Esophagus squamous epithelium (tissue), 5 donors: ENCODE measurements at places on chromosomes 5 and 9.
A peak's percentile ranks its signal among the peaks of the same experiment; 100 is the strongest.

- DNase-seq, result no peak
- H3K4me3 ChIP-seq, result no peak overlapping the region
- no peak overlapping the region for H3K27ac ChIP-seq
- no peaks in the 10 kb centered on the region for H3K36me3 ChIP-seq
These were observed 1259.0 kb upstream of the C9orf72 start for GRCh38 chr9:28832168-28832770.

GRCh38 chr5:163623986-163624385 lies 118.6 kb downstream of the MAT2B start:
- no peak overlapping the region for H3K27ac ChIP-seq
- H3K4me3 ChIP-seq, result no peak overlapping the region
- no peaks in the 10 kb centered on the region for H3K36me3 ChIP-seq
- no peaks in the 10 kb centered on the region for H3K27me3 ChIP-seq
- no peaks in the 10 kb centered on the region for H3K4me1 ChIP-seq
- DNase-seq, result no peak

GRCh38 chr5:93674866-93675459 lies 66.4 kb downstream of the POU5F2 start:
- no peak overlapping the region for H3K4me3 ChIP-seq
- no peak for DNase-seq
- H3K27ac ChIP-seq, result no peak overlapping the region
- no peaks in the 10 kb centered on the region for H3K4me1 ChIP-seq

- no peak overlapping the region for H3K4me3 ChIP-seq
- peaks cover 4% of the 10 kb centered on the region for H3K27me3 ChIP-seq
- peak overlapping the region; percentile 37 for H3K27ac ChIP-seq
- peaks cover 14% of the 10 kb centered on the region for H3K4me1 ChIP-seq
These were observed 32.1 kb downstream of the LCP2 start for GRCh38 chr5:170265522-170265921.

DNA sequence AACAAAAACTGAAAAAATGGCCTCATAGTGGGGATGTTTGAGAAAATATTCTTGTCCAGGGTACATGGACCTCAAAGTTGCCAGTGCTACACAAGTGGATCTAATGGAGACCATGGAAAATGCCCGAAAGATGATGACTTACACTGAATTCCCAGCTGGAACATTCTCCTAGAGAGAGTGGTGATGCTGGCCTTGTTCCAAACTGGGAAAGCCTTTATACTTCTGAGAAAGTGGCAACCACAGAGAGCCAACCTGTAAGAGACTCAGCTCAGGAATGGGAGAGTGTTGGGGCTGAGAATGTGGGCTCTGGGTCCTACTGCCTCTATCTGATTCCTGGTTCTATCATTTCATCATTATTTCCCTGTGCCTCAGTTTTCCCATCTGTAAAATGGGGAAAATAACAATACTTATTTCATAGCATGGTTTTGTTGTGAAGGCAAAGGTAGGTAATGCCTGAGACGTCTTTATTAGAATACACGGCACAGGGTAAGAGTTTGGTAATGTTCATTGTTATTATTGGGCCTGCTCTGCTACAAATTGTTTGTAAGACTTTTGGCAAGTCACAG lies 229.0 kb upstream of the PANK3 start:
- H3K27ac ChIP-seq, result no peak overlapping the region
- no peaks in the 10 kb centered on the region for H3K36me3 ChIP-seq
- no peaks in the 10 kb centered on the region for H3K4me1 ChIP-seq
- H3K4me3 ChIP-seq, result no peak overlapping the region
- H3K27me3 ChIP-seq, result no peaks in the 10 kb centered on the region

DNA sequence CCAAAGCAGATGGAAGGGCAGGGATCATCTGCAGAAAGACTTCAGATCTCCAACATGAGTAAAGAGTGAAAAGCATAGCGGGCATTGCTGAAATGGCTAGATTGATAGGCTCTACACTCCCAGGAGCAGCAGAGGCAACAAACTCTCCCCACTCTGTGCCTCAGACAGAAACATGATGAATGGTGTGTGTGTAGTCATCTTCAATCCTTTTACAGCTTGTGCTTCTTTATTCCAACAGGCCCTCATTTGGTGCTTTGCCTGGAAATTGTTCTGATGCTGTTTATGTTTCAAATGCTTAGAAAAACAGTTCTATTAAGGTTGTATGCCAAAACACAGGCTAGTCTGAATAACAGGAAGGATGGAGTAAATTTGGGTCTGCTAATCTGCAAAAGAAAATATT lies 176.2 kb downstream of the DMRTA1 start:
- no peaks in the 10 kb centered on the region for H3K4me1 ChIP-seq
- no peaks in the 10 kb centered on the region for H3K36me3 ChIP-seq
- H3K4me3 ChIP-seq, result no peak overlapping the region

DNA sequence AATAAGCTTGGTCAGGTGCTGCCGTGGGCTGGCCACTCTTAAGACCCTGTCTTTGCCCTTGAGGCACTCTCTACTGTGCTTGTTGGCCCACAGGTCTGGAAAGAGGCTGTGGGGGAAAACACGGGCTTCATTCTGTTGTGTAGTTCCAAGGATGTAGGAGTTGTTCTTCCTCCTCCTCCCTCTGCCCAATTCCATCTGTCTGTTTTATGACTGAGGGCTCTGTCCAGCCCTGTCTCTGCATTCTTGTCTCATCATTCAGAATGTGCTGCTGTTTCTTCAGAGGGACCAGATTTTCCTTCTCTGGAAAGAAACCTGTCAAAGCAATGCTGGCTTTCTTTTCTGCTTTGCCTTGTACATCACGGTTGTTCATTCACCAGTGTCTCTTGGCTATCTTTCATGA lies 84.1 kb downstream of the MAP1B start:
- DNase-seq, result no peak
- H3K4me1 ChIP-seq, result no peaks in the 10 kb centered on the region
- no peaks in the 10 kb centered on the region for H3K36me3 ChIP-seq
- H3K4me3 ChIP-seq, result no peak overlapping the region
- no peak overlapping the region for H3K27ac ChIP-seq

GRCh38 chr5:80213466-80213865 lies 42.4 kb downstream of the SERINC5 start:
- H3K36me3 ChIP-seq, result no peaks in the 10 kb centered on the region
- no peak for DNase-seq
- no peak overlapping the region for H3K4me3 ChIP-seq
- peaks cover 7% of the 10 kb centered on the region for H3K4me1 ChIP-seq

DNA sequence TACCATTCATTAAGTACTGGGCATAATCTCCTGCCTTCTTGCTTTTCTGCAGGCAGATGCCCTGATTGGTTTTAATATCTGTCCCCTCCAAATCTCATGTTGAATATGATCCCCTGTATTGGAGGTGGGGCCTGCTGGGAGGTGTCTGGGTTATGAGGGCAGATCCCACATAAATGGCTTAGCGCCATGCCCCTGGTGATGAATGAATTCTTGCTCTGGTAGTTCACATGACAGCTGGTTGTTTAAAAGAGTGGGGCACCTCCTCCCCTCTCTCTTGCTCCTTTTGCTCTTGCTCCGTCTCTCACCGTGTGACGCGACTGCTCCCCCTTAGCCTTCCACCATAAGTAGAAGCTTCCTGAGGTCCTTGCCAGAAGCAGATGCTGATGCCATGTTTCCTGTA lies 564.0 kb upstream of the BRINP1 start:
- no peaks in the 10 kb centered on the region for H3K4me1 ChIP-seq
- no peaks in the 10 kb centered on the region for H3K36me3 ChIP-seq
- no peak overlapping the region for H3K4me3 ChIP-seq
- H3K27ac ChIP-seq, result no peak overlapping the region

DNA sequence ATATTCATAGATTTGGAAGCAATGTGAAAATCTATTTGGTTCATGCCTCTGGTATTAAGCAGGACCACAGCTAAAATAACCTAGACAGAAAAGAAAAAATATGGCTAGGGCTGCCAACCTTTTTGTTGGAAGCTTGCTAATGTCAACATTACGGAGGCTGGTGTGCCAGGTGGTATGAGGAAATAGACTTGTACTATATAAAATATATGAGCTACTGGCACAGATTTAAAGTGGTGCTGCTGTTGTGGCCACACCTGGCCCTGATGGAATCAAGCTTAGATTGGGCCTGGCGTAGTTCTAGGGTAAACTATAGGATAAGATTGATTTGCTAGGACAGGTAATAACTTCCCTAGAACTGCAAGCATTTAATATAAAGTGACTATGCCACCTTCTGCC lies 10.6 kb upstream of the PARP8 start:
- H3K4me1 ChIP-seq, result peaks cover 31% of the 10 kb centered on the region
- no peak for DNase-seq

GRCh38 chr9:26296910-26297572 lies 595.6 kb downstream of the CAAP1 start:
- DNase-seq, result no peak
- no peak overlapping the region for H3K4me3 ChIP-seq
- no peaks in the 10 kb centered on the region for H3K36me3 ChIP-seq

DNA sequence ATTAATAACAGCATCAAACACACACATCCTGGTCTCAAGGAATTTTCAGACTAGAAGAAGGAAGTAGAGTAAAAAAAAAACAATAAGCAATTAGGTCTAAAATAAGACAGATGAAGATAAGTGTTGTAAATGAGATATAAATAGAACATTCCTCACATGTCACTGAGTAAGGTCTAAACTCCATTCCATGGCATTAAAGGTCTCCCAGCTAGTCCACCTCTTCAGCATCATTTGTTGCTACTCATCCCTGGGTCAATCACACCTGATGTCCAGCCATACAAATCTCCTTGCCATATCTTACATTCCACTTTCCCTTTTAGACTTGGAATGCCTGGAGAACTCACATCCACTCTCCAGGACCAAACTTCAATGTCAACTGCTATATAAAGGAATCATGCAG lies 214.1 kb upstream of the KLF4 start:
- no peaks in the 10 kb centered on the region for H3K4me1 ChIP-seq
- H3K27me3 ChIP-seq, result no peaks in the 10 kb centered on the region
- H3K36me3 ChIP-seq, result no peaks in the 10 kb centered on the region
- H3K4me3 ChIP-seq, result no peak overlapping the region

GRCh38 chr5:44603496-44604272 lies 205.1 kb upstream of the MRPS30 start:
- H3K4me3 ChIP-seq, result no peak overlapping the region
- H3K27me3 ChIP-seq, result no peaks in the 10 kb centered on the region
- DNase-seq, result no peak
- H3K27ac ChIP-seq, result no peak overlapping the region

- no peak overlapping the region for H3K27ac ChIP-seq
- no peak for DNase-seq
- H3K27me3 ChIP-seq, result no peaks in the 10 kb centered on the region
- H3K4me3 ChIP-seq, result no peak overlapping the region
- peaks cover 7% of the 10 kb centered on the region for H3K36me3 ChIP-seq
- no peaks in the 10 kb centered on the region for H3K4me1 ChIP-seq
These were observed 54.7 kb downstream of the BASP1 start for GRCh38 chr5:17272111-17272510.

DNA sequence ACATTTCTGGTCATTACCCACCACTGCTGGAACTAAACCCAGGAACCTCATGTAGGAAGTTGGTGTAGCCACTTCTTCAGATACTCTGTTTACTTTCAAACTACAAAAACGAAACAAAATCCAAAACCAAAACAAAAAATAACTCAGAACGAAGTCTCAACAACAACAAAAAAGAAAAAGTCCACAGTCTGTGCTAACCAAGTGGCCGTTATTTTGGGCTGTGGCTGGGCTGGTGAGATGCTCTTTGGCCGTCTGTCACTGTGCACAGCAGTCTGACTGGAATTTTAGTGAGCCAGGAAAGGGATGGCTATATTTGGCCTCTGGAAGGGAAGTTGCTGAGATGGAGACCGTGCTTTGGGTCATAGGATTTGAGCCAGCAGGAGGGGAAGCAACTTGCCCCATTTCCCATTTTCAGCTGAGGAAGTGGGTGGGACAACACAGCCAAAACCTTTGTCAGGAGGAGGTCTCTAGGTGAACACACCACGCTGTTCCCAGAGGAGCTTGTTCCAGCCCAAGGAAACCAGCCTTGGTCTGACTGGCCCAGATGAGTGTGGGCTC lies 334.1 kb downstream of the ZSWIM6 start:
- H3K36me3 ChIP-seq, result no peaks in the 10 kb centered on the region
- H3K4me1 ChIP-seq, result no peaks in the 10 kb centered on the region
- DNase-seq, result no peak
- H3K27ac ChIP-seq, result no peak overlapping the region
- no peaks in the 10 kb centered on the region for H3K27me3 ChIP-seq

DNA sequence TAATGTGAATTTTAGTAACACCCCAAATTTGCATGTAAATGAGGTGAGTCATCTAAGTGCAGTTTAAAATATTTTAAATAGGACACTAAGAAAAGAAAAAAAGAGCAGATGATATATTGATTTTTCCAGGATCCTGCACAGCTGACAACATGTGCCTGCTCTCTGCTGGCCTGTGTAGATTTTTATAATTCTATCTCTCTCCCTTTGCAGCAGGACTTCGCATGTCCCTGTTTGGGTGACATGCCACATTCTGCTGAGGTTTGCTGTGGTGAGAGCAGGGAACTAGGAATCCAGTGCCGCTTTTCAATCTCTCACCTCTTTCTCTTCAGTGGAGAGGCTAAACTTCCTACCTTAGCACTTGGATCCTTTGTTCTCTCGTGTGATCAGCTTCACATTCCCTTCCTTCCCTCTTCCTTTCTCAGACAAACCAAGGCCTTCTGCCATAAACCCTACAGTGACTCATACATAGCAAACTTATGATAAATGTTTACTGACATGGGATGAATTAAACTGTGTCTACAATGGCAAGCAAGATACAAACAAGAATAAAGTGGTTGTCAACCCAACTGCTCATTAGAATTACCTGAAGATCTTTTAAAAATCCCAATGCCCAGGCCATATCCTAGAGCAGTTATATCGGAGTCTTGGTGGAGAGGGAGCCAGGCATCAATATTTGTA lies 198.8 kb upstream of the EFNA5 start:
- H3K36me3 ChIP-seq, result no peaks in the 10 kb centered on the region
- H3K27ac ChIP-seq, result no peak overlapping the region
- no peak overlapping the region for H3K4me3 ChIP-seq
- DNase-seq, result no peak

- H3K27me3 ChIP-seq, result peaks cover 100% of the 10 kb centered on the region
- no peak overlapping the region for H3K27ac ChIP-seq
- H3K36me3 ChIP-seq, result no peaks in the 10 kb centered on the region
- peaks cover 37% of the 10 kb centered on the region for H3K4me1 ChIP-seq
These were observed 9.5 kb downstream of the OTP start for GRCh38 chr5:77628840-77629508.

- H3K36me3 ChIP-seq, result no peaks in the 10 kb centered on the region
- no peaks in the 10 kb centered on the region for H3K4me1 ChIP-seq
- no peak for DNase-seq
These were observed 21.4 kb upstream of the FLT4 start for GRCh38 chr5:180670586-180671359.

- H3K36me3 ChIP-seq, result no peaks in the 10 kb centered on the region
- no peak overlapping the region for H3K4me3 ChIP-seq
- no peaks in the 10 kb centered on the region for H3K27me3 ChIP-seq
These were observed 197.8 kb upstream of the NREP start for GRCh38 chr5:111954516-111955395.
